ENCODE measurements at places on chromosomes 12 and 14. TPM values are rescaled to one million over a fixed set of nuclear protein-coding genes. Genes with fewer than 3 reads are reported as not detected.

The CCDC198 gene
- total RNA-seq, result 15.0 TPM

The LRRC43 gene
- not detected for total RNA-seq

The POTEM gene
- total RNA-seq, result 0.10 TPM

DNA sequence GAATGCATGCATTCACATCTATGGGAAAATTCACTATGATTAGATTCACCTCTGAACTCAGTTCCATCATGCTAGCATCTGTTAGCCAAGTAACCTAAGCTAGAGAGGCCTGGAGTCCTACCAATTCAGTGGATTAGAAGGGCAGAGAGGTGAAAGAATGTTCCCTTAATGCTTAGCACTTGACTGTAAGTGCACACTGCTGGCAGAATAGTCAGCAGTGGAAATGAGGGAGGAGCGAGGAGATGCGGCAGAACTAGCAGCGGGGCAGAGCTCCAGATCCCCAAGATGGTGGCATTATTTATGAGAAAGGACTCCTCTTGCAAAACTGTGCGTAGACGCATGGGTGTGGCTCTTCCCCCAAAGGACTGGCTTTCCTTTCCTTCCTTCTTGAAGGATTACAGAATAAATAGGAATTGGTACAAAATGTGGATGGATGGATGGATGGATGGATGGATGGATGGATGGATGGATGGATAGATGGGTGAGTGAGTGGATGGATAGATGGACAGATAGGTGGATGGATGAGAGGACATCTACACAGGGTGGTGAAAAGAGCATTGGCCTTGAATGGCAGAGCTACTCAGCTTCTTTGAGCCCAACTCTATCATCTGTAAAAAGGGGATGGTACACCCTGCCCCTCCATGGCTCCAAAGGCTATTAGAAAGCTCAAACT is 227.2 kb downstream of the CHST11 start:
- no peak for DNase-seq

GRCh38 chr12:54052438-54053002 is 1.1 kb upstream of the HOXC4 start:
- peak; percentile 62 for DNase-seq

- DNase-seq, result no peak
Observed at GRCh38 chr12:16399101-16399500, 51.7 kb downstream of the MGST1 start.

DNA sequence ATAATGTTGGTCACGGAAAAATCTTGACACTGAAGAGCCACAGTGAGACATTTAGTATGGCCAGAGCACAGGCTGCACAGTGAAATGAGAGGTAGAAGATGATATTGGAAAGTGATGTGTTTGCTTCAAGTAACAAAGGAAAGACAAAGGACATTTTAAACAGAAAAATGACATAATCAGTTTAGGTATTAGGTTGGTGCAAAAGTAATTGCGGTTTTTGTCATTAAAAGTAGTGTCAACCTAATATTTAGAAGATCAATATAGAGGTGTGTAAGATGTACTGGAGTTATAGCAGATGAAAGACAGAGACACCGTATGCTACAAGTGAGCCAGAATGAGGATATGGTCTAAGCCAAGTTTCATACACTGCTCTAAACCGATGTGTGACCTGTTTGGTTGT is 253.0 kb upstream of the PPFIA2 start:
- DNase-seq, result no peak

GRCh38 chr14:69038455-69039287 is 59.6 kb upstream of the ACTN1 start:
- DNase-seq, result no peak

- no peak for DNase-seq
Observed at GRCh38 chr12:99985631-99986030, 895 bp upstream of the ANKS1B start.

DNA sequence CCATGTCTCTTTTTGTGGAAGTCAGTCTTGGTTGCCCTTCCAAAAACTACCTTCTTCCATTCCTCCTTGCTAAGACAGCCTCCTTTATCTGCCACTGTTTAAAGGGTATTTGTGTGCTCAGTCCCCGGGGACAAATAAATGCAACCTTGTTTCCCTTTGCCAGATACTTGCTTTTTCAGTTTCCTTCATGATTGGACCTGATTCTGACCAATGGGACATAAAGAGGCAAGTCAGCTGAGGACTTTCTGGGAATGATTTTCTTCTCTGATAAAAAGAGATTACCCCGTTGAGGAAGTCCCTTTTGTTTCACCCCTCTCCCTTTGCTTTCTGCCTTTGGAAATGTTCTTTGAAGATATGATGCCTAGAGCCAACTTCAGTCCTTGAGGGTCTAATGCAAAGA is 7.4 kb upstream of the TUBA1B start:
- no peak for DNase-seq

GRCh38 chr12:77772676-77773298 is 57.9 kb upstream of the NAV3 start:
- DNase-seq, result no peak

The TTC6 gene
- total RNA-seq, result 6.3 TPM

DNA sequence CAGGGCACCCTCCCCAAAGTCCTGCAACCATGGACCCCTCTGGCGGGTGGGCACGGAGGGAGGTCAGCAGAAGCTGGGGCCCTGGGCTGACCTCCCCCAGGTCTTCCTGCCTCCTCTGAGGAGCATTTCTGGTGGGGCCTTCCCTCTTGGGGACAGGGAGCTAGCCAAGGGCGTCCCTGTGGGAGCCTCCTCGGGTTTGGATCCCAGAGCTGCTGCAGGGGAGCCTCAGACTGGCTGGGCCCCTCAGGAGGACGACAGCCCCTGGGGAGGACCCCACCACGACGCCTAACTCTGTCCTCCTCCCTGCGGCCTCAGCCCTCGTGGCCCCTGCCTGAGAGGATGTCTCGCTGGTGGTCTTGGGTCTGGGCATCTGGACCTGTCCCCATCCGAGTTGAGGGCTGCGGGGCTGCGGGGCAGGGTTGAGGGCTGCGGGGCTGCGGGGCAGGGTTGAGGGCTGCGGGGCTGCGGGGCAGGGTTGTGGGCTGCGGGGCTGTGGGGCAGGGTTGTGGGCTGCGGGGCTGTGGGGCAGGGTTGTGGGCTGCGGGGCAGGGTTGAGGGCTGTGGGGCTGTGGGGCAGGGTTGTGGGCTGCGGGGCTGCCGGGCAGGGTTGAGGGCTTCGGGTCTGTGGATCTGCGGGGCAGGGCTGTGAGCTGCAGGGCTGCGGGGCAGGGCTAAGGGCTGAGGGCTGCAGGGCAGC is 37.4 kb downstream of the FBRSL1 start:
- no peak for DNase-seq

The MYH7 gene
- not detected for total RNA-seq

All from HT-29 (cell line).